Caudate nucleus (tissue), 63 donors: ENCODE measurements at places on chromosomes 16 and 17.

DNA sequence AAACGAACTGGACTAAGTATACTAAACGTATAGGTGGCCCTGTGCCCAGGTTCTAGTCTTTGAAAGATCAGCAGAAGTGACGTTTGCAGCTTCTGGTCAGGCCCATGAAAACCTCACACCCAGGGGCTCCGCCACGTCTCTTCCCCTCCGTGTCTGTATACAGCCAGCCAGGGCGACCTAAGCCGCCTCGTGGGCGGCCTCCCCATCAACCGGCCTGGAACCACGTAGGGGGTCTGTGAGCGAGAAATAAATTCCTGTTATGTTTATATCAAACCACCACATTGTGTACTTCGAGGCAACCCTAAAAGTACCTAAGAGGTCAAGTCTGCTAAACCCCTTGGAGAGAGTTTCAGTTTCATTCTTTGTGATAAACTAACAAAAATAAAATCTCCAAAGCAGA, 6.8 kb downstream of the TK1 start:
- DNase-seq = no peak

DNA sequence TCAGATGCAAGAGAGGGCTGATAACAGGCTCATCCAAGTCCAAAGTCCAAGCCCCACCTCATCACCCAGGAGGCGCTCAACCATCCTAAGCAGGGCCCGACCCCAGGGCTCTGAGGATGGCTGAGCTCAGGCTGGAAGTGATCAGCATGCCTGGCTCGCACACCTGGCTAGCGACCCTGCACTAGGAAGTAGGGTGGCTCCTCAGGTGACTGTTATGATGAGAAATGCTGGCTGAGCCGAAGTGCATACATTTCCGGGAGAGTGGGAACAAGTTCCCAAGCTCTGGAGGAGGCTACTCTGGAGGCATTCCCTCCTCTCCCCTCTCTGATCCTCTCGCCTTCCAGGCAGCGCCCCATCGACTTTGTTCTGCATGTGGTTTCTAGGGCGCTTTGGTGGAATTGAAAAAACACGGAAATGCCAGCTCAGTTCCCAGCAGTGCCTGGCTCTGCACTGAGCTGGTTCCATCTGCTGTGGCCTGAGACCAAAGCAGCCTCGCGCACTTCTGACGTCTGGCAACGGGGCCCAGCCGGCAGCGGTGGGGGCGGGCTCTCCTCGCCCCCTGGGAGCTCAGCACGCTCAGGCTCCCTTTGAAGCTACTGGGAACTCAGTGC, 130.3 kb downstream of the IRF8 start:
- DNase-seq = peak; percentile 69

DNA sequence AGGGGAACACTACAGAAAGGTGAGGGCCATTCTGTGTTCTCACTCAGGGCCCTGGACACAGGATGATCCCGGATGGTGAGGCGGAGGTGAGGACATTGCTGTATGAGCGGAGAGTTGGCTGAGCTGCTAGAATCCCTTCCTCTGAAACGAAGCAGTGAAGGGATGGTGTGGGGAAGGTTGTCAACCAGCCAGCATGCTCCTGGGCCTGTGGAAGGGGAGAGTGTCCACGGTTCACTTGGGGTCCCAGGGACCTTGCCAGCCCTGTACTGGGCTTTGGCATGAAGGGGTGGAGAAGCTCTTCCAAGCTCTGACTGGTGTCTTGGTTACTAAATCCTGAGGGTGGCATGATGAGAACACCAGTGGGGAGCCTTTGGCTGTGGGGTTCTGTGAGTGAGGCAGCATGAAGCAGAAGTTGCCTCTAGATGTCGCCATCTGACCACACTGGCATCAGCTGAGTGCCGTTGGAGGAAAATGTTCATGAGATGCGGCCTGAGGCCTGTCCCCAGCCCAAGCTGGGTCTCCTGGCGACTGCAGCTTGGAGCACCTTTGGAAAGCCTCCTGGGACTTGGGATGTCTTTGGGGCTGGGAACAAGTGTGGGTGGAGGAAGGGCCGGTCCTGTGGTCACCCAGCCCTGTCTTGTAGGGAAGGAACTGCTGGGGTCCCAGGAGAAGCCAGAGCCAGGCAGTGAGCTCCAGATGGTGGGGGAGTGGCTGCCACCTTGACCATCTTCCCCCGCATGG, 14.8 kb downstream of the PDP2 start:
- DNase-seq = peak; percentile 50

DNA sequence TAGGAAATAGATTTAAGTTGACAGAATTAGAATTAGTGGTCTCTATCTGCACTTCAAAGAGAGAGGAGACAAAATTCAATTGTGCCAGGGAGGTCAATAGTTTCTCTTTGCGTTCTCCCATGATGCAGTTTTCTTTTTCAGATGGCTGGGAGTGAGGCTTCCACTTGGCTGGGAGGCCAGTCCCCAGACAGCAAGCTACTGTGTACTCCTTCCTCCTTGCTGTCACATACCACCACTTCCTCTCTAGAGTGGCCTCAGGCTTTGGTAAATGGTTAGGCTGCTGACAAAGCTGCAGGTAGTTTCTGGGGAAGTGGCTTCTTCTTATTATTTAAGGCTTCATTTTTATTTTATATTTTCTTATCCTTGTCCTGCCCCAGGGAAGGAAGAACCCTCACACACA, 106.2 kb upstream of the HS3ST4 start:
- DNase-seq = no peak

GRCh38 chr16:1706386-1707192, 594 bp downstream of the MAPK8IP3 start:
- peak; percentile 37 for DNase-seq

DNA sequence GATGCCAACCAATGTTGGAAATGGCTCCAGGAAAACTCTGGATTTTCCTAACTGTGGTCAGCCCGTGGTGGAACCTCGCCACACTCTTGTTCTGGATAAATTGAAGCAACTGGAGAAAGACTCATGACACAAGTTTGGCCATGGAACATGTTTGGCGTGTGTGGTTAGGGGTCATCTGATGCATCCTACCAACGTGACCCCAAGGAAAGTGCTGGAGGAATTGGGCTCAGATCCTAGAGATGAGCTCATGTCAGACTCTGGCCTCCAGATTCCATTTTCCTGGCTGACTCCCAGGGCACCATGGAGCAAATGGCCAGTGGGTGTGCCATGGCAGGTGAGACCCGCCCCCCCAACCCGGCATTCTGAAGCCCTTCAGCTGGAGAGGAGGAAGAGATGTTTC, 58.5 kb downstream of the CACNG5 start:
- no peak for DNase-seq

DNA sequence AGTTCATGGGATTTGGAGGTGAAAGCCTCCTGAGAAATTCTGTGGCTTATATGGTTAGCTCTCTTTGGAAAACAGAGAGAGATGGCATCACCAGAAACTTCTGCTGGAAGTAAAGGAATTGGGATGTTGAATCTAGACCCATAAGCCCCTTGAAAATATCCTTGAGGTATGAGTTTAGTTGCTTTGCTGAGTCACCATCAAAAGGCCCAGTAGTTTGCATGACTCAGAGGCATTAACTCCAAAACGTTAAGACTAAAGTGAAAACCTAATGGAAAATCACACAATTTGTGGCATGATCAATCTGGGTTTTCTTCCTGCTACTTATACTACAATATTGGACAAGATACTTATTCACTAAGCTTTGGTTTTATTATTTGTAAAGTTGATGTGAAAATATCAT, 349.2 kb upstream of the SALL1 start:
- DNase-seq = no peak

GRCh38 chr17:68314916-68315535, 23.7 kb downstream of the ARSG start:
- no peak for DNase-seq

DNA sequence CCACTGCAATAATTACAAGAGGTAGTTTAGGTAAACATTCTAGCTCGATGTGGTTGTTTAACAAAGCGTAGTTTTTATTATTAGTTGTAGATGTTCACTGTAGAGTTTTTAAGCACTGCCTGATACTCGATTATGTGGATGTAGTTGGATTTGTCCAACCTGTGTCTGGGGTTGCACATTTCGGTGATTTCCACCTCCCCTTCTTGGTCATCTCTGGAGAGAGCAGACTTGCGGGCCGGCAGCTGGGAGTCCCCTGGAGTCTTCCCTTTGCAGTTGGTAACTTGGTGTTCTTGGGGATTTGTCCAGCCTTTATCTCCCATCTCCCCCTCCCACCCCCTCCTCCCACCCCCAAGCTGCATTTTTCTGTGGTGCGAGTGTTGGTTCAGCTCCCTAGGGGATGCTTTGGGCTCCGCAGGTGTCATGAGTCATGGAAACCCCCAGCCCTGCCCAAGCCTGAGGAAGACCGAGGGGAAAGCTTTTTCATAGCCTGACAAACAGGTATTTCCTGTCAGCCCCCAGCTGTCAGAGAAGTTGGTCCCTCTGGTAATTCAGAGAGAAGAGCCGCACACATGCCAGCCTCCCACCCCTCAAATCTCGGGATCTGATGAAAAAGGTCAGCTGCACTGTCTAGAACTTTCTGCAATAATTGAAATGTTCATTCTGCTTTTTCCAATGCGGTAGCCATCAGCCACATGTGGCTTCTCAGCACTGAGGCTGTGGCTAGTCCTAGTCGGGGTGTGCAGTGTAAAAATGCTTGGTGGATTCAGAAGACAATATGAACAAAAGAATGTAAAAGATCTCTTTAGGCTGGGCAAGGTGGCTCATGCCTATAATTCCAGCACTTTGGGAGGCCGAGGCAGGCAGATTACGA, 50.3 kb downstream of the KSR1 start:
- no peak for DNase-seq

DNA sequence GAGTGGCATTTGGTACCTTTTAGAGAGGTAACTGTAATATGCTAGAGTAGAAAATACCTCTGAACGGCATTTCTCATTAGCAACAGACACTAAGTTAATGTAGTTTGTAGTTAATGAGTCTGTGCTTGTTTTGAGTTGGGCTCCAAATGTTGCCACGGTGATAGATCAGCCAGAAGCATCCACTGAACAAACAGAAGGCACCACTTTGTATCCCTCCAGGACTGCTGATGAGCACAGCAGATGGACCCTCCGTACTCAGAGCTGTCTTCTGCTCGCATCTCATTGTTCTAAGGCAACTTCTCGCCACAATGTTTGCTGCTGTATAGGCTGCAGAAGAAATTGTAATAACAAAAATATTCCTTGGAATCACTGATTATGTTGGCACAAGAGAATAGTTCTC, 56.1 kb downstream of the TNRC6C start:
- DNase-seq = no peak

GRCh38 chr17:45948881-45949624, 50.0 kb upstream of the STH start:
- no peak for DNase-seq

DNA sequence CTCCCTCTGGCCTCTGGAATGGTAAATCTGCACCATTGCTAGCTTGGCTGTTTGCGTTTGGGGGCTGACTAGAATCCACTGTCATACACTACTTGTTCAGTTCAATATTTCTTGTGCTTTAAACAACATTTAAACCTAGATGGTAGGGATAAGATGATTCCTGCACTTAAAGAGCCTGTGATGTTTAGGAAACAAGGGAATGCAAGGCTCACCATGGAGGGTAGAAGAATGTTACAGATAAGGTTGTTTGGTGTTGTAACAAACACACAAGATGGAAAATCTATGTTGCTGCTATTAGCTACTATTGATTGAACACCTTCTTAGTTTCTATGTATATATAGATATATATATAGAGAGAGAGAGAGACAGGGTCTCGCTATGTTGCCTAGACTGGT, 31.4 kb downstream of the YPEL2 start:
- DNase-seq = no peak

- DNase-seq = no peak
These were observed 209.3 kb downstream of the HS3ST3B1 start for GRCh38 chr17:14510136-14510535.

GRCh38 chr16:86322283-86322682, 188.0 kb upstream of the FOXF1 start:
- no peak for DNase-seq

DNA sequence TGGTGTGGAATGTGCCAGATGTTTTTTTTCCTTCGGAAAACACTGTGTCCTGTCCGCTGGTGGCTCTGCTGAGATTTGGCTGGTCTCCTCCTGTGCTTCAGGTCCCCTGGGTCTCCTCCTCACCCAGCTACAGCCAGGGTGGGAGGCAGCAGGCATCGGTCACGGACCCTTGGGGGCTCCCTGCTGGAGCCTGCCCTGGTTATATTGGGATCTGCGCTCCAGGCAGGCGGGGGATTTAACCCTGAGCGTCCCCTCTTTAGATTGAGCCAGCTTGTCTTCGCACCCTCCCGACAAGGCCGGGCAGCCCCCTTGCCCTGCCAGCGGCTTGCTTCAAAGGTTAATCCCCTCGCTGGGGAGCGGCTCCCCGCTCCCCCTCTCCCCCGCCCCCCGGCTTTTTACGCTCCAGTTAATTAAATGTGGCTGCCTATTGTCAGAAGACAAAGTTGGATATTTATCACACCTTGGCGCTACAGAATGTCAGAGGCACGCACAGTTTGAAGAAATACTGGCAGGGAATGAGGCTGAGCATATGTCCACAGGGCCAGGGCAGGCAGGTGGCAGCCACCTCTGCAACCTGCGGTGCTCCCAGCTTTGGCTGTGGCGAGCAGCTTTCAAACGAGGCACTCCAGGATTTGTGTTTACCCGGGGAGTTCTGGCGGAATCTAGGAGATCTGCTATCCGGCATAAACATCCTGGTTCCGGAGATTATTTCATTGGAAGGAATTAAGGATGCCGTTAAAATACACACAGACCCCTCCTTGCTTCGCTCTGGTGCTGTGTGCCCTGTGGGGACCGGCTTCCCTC, 38.2 kb upstream of the GSE1 start:
- DNase-seq = peak; percentile 65

DNA sequence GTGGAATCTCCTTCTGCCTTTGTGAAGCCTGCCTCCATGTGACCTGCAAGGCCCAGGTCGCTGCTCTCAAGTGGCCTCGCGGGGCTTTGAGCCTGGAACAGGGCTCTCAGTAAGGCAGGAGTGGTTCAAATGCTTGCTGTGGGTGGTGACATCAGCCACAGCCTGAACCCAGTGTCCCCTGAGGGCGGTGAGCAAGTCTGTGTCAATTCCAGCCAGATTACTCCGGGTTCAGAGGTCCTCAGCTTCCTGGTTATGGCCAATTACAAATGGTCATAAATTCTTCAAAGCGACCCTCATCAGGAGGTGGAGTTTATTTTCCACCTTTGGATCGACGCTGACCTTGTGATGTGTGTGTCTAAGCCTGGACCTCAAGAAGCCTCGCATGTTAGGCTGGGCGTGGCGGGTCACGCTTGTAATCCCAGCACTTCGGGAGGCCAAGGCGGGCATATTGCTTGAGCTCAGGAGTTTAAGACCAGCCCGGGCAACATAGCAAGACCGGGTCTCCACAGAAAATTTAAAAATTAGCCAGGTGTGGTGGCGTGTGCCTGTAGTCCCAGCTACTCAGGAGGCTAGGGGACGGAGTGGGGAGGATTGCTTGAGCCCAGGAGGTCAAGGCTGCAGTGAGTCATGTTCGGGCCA, 17.3 kb downstream of the LGALS3BP start:
- DNase-seq = no peak
